ENCODE measurements at places on chromosomes 2 and 18. TPM values are rescaled to one million over a fixed set of nuclear protein-coding genes. Genes with fewer than 3 reads are reported as not detected.
A peak's percentile ranks its signal among the peaks of the same experiment; 100 is the strongest.

- no peak for DNase-seq
- H3K36me3 ChIP-seq: no peaks in the 10 kb centered on the region
- no peaks in the 10 kb centered on the region for H3K27me3 ChIP-seq
- H3K27ac ChIP-seq: no peak overlapping the region
- H3K4me3 ChIP-seq: no peak overlapping the region
These were observed 697.5 kb upstream of the RAB6C start for GRCh38 chr2:129281791-129282530.

- no peaks in the 10 kb centered on the region for H3K36me3 ChIP-seq
- no peak for DNase-seq
- no peaks in the 10 kb centered on the region for H3K27me3 ChIP-seq
- H3K4me3 ChIP-seq: no peak overlapping the region
These were observed 40.1 kb downstream of the DOCK10 start for GRCh38 chr2:225002039-225002655.

CMPK2 gene
- total RNA-seq: 5.1 TPM

DNA sequence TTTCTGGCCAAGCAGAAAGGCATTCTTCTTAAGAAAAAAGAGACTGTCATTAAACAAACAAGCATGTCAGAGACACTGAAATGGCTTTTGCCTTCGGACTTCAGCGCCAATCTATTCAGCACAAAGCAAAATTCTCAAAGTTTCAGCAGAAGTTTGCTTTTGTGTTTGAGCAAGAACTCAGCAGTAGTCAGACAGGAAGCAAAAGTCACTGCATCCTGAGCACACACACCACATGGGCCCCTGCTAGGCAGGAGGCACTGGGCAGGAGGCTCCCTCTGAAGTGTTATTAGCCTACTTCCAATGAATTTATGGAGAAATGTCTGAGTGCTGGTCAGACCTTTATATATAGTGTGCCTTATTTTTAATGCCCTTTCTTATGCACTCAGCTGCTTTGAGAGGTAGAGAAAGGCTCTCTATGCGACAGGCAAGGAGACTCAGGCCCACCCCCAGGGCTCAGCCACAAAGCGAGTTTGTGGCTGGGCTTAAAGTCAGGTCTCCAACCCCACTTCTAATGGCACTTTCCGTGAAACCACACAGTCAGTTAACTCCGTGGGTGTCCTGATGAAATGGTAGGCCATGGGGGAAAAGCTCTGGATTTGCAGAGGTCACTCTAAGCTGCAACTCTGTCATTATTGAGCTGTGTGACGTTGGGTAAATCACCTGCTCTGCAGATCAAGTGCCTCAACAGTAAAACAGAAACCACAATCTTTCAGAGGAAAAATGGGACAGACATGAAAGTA lies 161.0 kb upstream of the TMEM200C start:
- no peak overlapping the region for H3K4me3 ChIP-seq
- H3K27me3 ChIP-seq: no peaks in the 10 kb centered on the region
- H3K36me3 ChIP-seq: no peaks in the 10 kb centered on the region
- H3K27ac ChIP-seq: no peak overlapping the region
- no peaks in the 10 kb centered on the region for H3K4me1 ChIP-seq

NXPH2 gene
- total RNA-seq: not detected

- H3K36me3 ChIP-seq: no peaks in the 10 kb centered on the region
- no peaks in the 10 kb centered on the region for H3K4me1 ChIP-seq
- no peaks in the 10 kb centered on the region for H3K27me3 ChIP-seq
These were observed 48.5 kb upstream of the CCDC195 start for GRCh38 chr2:224764565-224765236.

CKAP2L gene
- total RNA-seq: 0.37 TPM

DNA sequence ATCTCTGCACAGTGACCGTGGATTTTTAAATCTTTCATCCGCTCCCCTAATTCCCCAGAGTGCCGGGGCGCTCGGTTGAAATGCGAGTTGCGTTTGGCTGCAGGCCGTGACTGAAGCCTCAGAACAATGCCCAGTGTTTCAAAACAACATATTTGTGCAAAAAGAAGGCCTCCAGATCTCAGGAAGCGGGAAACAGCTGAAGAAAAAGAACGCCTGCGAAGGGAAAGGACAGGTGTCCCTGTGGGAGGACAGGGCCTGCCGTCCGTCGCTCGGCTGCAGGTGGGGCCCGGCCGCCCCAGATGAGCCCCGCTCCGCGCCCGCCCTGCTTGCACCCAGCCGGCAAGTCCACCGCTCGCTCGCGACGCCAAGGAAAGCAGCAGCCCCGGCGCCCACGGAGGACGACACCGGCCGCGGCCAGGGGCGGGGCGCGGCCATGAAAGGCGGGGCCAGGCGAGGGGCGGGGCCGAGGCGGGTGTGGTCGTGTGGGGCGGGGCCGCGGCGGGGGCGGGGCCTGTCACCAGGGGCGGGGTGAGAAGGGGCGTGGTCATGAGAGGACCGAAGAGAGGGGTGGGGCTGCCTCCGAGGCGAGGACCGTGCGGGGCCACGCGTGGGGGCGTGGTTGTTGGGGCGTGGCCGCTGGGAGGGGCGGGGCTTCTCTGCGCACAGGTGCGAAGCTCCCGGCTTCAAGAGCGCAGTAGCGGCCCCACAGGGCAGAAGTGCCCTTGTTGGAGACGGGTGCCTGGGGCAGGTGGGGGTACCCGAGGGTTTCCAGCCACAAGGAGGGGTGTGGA lies 17.6 kb upstream of the BOK start:
- no peak overlapping the region for H3K27ac ChIP-seq
- no peak overlapping the region for H3K4me3 ChIP-seq
- no peaks in the 10 kb centered on the region for H3K27me3 ChIP-seq
- peak; percentile 34 for DNase-seq
- no peaks in the 10 kb centered on the region for H3K4me1 ChIP-seq

DNA sequence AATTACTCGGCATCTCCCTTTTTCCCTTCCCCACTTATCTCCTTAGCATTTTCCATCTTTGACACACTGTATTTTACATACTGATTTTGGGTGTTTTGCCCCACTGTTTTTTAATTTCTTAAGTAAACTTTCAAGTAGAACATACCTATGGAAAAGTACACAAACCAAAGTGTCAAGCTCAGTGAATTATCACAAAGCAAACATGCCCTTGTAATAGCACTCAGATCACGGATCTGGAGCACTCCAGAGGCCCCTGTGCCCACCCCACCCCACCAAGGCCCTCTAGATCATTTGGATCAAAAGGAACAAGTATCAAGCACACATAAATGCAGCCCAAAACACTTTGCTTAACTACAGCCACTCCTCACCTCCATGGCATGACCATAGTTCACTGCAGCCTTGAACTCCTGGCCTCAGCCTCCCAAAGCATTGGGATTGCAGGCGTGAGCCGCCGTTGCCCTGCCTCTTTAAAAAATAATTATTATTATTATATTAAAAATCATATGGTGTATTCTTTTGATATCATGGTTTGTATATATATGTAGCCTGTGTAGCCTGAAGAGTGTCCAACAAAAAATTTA lies 38.1 kb downstream of the FER1L5 start:
- DNase-seq: no peak
- H3K27ac ChIP-seq: no peak overlapping the region
- no peaks in the 10 kb centered on the region for H3K4me1 ChIP-seq
- H3K4me3 ChIP-seq: no peak overlapping the region
- no peaks in the 10 kb centered on the region for H3K36me3 ChIP-seq

SERPINB13 gene
- not detected for total RNA-seq

GRCh38 chr2:230203110-230203676 lies 16.6 kb downstream of the SP110 start:
- no peaks in the 10 kb centered on the region for H3K27me3 ChIP-seq
- no peaks in the 10 kb centered on the region for H3K4me1 ChIP-seq
- no peak overlapping the region for H3K4me3 ChIP-seq
- H3K36me3 ChIP-seq: peaks cover 25% of the 10 kb centered on the region
- DNase-seq: no peak

GRCh38 chr18:59453468-59453961 lies 94.5 kb upstream of the LMAN1 start:
- no peaks in the 10 kb centered on the region for H3K36me3 ChIP-seq
- H3K27me3 ChIP-seq: no peaks in the 10 kb centered on the region
- no peak overlapping the region for H3K4me3 ChIP-seq
- no peak for DNase-seq
- H3K27ac ChIP-seq: no peak overlapping the region

CPLX4 gene
- not detected for total RNA-seq

SFTPB gene
- total RNA-seq: 0.68 TPM

DNA sequence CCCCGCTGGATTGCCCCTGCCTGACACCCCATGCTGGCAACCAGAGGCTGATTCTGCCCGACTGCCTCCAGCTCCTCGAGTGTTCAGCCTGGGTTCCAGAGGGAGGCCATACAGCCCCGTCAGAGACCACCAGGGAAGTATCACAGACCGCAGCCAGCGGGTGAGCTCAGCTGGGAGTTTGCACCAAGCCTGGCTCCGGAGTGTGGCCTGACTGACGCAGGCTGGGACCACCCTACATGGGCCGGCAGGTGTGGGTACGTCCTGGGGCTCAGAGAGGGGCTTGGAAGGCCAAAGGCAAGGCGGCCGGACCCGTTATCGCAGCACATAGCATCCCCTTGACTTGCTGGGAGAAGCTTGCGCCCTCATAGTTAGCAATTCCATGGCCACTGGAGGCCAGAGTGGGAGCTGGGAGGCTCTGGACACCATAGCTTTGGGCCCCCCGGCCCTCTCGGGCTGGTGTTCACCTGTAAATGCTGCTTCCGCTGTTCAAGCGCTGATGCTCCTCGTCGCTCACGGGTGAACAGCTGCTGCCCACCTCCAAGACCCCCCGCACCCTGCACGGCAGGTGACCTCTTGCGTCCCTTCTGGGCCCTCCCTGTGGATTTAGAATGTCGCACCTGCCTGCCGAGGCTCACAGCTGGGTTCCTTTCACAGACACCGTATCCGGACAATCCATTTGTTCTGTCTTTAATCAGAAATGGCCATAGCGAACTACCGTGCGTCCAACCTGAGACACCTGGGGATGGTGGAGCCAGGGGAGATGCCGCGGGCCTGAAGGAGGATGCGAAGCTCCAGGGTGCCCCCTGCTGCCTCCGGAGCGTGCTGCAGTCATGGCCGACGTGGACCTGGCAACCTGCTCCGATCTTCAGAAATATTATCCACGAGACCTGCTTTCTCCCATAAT lies 31.2 kb upstream of the SLC66A3 start:
- peak; percentile 65 for DNase-seq
- H3K27me3 ChIP-seq: no peaks in the 10 kb centered on the region
- no peak overlapping the region for H3K27ac ChIP-seq
- no peaks in the 10 kb centered on the region for H3K36me3 ChIP-seq
- no peaks in the 10 kb centered on the region for H3K4me1 ChIP-seq

ADCYAP1 gene
- not detected for total RNA-seq

DNA sequence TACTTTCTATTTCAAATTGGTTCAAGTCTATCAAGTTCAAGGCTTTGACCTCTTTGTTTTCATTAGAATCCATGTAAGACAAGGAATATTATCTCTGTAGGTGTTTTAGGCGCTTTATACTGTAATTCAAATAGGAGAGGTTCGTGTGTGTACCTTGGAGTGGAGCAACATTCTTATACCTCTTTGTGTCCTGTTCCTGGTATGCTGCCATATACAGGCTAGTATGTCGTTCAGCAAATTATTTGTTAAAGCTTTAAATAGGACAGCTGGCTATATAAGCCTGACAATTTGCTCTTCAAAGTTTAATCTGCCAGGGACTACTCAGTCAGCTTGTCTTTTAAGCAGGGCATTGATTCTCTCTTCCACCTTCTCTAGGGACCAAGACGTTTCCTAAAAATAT lies 31.1 kb upstream of the SPAG16 start:
- H3K27me3 ChIP-seq: no peaks in the 10 kb centered on the region
- no peak overlapping the region for H3K4me3 ChIP-seq
- H3K27ac ChIP-seq: no peak overlapping the region
- H3K4me1 ChIP-seq: no peaks in the 10 kb centered on the region
- no peak for DNase-seq

DNA sequence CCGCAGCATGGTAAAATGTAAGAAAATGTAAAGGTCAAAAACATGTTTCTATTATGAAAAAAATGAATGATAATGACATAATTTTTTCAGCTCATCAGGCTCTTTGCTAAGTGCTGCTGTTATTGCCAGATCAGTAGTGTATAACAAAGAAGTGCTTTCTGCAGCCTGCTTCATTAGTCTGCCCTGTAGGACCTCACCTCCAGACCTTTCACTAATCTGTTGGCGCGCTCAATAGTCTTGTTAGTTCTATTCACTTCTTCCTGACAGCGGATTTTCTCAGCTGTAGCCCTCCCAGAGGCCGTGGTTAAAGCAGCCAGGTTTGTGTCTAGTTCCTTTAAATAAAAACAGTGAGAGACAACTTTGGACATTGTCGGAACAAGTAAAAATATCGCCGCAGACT lies 97.7 kb downstream of the CDCA7 start:
- H3K4me1 ChIP-seq: no peaks in the 10 kb centered on the region
- H3K27ac ChIP-seq: no peak overlapping the region
- no peak overlapping the region for H3K4me3 ChIP-seq
- no peak for DNase-seq
- no peaks in the 10 kb centered on the region for H3K36me3 ChIP-seq

DNA sequence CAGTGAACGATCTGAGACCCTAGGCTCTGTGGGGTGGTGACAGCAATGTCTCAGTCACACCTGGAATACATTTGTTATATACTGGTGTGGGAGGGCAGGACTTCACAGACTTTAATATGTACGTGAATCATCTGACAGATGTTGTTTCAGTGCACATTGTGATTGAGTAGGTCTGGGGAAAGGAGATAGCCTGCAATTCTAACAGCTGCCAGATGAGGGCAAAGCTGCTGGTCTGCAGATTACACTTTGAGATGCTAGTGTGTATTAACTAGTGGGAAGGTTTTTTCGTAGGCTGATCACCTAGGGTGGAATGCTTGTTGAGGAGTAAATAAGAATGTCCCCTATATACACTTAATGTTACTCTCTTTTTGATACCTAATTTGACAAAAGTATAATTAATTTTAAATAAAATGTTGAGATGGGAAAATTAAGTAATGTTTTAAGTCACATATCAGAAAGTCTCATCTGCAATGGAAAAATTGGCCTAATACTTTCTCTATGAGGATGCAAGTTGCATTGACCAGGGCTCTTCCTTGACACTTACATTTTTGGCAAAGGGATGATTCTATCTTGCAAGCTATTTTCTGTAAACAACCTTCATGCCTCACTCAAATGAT lies 496.9 kb upstream of the HNMT start:
- H3K27ac ChIP-seq: no peak overlapping the region
- H3K36me3 ChIP-seq: no peaks in the 10 kb centered on the region
- no peak overlapping the region for H3K4me3 ChIP-seq

- no peaks in the 10 kb centered on the region for H3K27me3 ChIP-seq
- no peak overlapping the region for H3K27ac ChIP-seq
- H3K4me3 ChIP-seq: no peak overlapping the region
- H3K4me1 ChIP-seq: no peaks in the 10 kb centered on the region
- DNase-seq: no peak
- no peaks in the 10 kb centered on the region for H3K36me3 ChIP-seq
These were observed 253.2 kb upstream of the RAB6C start for GRCh38 chr2:129726216-129726615.

DNA sequence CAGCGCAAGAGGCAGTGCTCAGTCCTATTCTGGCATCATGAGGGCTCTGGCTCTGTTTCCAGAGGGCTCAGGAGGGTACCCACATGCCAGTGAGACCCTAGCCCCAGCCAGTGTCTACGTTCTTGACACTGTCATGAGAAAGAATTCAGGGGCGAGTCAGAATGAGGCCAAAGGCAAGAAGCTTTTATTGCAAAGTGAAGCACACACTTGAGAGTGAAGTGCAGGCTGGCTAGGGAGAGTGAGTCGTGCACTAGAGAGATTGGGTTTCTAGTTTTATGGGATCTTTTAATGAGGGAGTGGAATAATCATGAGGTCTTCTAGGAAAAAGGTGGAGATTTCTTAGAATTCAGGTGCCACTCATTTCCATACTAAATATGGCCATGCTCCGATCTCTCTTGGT lies 164.1 kb downstream of the DCDC2C start:
- no peaks in the 10 kb centered on the region for H3K36me3 ChIP-seq
- H3K4me3 ChIP-seq: no peak overlapping the region
- DNase-seq: no peak
- H3K27me3 ChIP-seq: no peaks in the 10 kb centered on the region
- H3K4me1 ChIP-seq: no peaks in the 10 kb centered on the region
- no peak overlapping the region for H3K27ac ChIP-seq
